ENCODE measurements at places on chromosomes 7 and 10.

DNA sequence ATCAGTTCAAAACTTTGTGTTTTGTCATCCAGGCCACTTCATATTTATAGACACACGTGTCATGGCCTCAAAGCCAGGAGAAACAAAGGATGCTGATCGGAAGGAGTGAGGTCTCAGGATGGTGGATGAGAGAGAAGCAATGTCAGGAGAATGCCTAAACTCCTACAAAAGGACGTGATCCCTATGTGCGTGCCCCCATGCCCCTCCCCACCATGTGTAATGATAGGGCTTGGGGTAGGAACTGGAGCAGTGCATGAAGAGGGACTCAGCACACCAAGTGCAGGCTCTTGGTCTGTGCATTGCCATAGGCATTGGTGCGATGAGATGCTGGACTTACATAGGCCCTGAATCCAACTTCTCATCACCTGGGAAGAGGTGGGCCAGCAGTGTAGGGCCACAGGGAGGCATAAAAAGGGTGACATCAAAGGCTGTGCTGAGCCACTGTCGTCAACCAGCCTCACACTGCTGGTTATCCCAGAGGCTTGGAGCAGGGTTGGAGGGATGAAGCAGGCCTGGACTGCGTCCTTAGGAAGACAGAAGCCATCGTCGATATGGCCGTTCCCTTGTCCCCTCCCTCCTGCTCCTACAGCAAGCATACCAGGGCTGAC lies 46.9 kb upstream of the GDF10 start:
- DNase-seq, result no peak

DNA sequence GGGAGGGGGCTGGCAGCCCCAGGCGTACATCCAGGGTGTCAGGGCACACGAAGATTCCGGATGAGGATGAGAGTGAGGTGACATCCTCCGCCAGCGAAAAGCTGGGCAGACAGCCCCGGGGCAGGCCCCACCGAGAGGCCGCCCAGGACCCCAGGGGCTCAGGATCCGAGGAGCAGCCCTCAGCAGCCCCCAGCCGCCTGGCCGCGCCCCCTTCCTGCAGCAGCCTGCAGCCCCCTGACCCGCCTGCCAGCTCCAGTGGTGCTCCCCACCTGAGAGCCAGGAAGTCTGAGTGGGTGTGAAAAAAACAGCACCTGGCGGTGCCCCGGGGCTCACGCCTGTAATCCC lies 3.2 kb downstream of the GJD4 start:
- no peak for DNase-seq

- DNase-seq, result no peak
Measured at GRCh38 chr10:81806842-81807241, 68.2 kb upstream of the NRG3 start.

- DNase-seq, result no peak
Measured at GRCh38 chr10:35390161-35390840, 54.0 kb downstream of the CCNY start.

DNA sequence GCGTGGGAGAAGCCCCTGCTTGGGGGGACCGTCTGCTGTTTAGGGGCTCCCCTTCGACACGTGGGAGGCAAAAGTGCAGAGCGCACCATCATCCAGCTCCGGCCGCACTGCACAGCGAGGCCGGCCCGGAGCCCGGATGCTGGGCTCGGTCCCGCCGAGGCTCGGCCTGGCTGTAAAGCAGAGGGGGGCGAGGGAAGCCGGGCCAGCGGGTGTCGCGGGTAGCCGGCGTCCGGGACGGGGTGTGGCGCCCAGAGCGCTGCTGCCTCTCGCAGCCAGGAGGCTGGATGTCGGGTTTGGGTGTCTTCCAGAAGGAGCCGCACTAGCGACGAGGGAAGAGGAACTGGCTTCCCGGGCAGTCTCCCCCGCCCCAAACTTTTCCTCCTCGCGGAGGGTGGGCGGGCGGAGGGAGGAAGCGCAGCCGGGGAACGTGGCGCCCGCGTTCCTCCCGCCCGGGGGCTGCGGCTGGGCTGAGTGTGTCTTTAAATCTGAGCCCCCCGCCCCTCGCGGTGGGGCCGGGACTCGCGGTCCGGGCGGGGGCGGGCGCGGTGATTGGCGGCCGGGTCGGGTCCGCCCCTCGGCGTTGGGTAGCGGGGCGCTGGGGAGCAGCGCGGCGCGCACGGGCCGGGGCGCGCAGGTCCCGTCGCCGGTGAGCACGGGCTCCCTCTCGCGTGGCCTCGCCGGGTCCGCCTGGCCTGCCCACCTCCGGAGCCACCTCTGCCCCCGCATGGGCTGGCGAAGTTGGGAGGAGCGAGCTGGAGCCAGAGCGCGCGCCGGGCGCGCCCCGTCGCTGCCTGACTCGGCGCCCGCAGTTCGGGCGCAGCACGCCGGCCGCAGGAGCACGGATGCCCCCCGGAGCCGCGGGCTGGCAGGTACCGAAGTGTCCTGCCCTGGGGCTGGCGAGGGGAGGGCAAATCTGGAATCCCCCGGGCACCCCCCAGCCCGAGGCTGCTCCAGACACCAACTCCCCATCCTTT lies at the start of gene PALD1:
PALD1 (plus strand) TSS at position 577 of the 974 bp plus-strand sequence. CDS start 47,185 bp downstream, outside the sequence.
- DNase-seq, result no peak

DNA sequence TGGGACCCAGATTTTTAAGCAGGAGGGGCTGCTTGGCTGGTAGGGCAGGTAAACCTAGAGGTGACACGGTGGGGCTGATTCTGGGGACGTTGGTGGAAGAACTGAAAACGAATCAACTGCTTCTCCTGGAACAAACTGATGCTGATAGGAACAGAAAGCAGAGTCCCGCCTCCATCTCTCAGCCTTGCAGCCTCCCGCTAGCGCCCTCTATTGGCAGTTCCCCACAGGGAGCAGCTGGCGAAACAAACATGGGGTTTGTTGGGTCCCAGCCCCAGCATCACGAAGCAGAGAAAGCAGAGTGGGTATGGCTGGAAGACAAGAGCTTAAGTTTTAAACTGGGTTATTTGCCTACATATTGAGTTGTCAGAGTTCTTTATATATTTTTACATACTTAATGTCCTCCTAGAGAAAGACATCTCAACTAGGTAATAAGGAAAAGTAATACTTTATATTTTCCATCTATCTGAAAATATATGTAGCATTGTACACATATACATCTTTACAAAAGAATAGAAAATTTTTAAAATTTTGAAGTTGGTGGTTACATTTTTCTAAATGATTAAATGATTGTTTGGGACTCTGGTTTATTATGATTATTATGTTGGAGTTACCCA lies 42.3 kb upstream of the FOXI2 start:
- no peak for DNase-seq

- DNase-seq, result no peak
Measured at GRCh38 chr10:32982293-32982709, 24.3 kb upstream of the ITGB1 start.

DNA sequence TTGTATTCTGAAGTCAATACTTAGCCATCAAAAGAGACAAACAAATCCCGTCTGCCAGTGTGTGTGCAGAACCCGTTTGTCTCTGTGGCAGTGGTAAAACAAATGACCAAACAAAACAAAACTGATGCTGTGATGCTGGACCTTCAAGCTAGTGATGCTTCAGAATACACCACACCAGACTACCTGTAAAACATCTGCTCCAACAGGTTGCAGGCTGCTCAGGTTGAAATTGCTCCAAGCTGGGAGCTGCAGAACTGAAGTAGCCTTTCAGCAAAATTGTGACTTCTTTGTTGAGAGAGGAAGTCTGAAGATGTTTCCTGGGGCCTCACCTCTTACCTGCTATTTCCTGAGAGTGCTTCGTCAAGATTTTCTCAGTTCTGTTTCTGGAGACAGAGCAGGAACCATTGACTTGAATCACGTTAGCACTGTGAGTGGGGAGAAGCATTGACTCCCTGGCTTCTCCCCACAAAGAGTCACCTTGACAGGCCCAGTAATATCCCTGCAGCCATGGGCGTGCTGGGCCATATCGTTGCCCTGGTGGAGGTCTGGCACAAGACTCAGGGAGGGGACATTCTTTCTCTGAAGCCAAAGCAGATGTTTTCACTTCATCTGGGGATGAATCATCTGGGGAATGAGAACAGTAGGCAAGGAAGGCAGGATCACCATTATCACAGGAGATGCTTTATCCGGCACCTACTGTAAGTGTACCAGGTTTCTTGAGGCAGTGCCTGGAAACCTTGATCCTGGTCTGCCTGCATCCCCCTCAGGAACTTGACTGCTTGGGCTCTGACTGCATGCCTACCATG lies 80.2 kb downstream of the RBM20 start:
- DNase-seq, result no peak

- no peak for DNase-seq
Measured at GRCh38 chr7:3065724-3066143, 22.1 kb upstream of the CARD11 start.

DNA sequence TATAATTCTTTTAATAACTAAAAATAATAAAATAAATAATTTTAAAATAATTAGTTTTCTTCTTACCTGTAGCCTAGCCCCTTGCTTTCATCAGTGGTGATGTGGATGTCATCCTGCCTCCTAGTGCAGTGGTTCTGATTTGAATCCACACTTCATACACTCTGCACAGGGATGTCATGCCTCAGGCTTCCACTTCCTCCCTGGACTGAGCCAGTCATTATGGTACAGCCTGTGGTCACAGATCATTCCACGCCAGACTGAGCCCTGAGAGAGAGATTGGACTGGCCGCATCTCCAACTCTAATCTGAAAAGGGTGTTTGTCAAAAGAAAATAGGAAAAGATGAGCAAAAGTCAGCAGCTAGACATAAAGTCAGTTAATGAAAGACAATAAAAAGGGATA lies 436.2 kb upstream of the IGFBP3 start:
- DNase-seq, result no peak

GRCh38 chr10:61961278-61961677 lies 59.8 kb downstream of the ARID5B start:
- no peak for DNase-seq
